LHCN-M2 (cell line): ENCODE measurements at places on chromosomes 5 and 9. TPM values are rescaled to one million over a fixed set of nuclear protein-coding genes. Genes with fewer than 3 reads are reported as not detected.

- no peak for DNase-seq
These were observed 252.9 kb downstream of the MAT2B start for GRCh38 chr5:163758283-163758711.

DNA sequence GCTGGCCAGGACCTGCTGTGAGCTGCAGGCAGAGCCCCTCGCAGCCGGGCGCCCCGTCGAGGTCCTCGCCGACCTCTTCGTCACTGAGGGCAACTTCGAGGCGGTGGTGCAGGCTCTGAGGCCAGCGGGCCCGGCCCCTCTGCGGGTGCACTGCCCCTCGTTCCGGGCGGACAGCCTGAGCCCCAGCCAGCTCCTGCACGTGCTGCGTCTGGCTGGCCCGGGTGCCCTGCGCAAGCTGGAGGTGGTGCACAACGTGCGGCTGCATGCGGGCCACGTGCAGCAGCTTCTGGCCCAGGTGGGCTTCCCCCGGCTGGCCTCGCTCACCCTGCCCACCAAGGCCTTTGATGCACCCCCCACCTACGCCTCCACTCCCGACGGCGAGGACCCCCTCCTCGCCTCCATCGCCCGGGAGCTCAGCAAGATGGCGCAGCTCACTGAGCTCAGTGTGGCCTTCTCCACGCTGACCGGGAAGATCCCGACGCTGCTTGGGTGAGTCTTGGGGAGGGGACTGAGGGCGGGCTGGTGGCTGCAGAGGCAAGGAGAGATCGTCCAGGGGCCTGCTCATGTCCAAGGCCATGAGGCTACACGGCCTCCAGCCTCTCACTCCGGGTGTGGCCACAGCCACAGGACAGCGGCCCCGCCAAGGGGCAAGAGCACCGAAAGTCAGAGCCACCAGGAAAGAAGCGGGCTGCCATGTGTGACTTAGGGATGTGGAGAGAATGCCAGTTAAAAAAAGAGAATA is 825 bp downstream of the LRRC14B start:
- DNase-seq: no peak

DNA sequence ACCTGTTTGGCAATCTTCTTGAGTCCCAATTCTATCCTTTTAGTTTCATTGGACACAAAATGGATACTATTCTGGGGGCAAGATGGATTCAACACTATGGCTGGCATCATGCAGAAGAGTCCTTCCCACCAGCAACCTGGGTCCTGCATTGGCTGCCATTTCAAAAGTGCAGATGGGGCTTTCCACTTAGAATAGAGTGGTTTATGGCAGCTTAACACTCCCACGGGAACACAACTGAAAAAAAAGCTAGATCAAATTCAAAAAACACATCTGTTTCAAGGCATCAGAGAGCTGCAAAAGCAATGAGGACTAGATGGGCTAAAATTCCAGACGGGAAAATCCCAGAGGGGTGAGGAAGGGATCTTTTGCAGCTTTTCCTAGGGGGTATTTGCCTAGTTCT is 11.2 kb upstream of the HMHB1 start:
- peak; percentile 19 for DNase-seq

GRCh38 chr5:96637196-96637595 is 25.0 kb upstream of the CAST start:
- no peak for DNase-seq

DNA sequence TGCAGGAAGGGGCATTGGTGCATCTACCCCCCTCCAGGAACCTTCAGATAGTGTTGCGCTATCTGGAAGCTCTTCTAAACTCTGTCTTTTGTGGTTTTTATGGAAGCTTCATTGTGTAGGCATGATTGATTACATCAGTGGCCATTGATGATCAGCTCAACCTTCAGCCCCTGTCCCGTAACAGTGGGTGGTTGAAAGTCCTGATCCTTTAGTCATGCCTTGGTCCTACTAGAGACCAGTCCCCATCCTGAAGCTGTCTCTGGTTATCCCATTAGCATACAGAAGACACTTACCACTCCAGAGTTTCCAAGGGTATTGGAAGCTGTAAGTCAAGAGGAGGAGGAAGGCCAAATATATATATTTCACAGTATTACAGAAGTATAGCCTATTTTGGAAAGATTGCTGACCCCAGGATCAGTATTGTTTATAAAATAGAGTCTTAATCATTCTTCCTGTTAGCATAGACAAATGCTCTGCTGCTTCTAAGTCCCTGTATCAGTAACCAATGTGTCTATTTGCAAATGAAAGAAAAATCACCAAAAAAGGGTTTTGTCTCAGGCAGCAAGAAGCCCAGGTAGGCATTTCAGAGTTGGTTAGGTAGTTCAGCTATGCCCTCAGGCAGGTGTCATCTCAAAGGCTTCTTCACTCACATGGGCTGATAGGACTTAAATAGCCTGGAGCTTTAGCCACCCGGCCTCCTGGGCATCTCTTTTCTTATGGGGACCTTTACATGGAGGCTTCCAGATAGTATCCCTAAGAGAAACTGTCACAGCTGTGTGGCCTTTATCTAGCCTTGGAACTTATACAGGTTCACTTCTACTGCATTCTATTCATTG is 41.6 kb downstream of the SPIN1 start:
- no peak for DNase-seq

DNA sequence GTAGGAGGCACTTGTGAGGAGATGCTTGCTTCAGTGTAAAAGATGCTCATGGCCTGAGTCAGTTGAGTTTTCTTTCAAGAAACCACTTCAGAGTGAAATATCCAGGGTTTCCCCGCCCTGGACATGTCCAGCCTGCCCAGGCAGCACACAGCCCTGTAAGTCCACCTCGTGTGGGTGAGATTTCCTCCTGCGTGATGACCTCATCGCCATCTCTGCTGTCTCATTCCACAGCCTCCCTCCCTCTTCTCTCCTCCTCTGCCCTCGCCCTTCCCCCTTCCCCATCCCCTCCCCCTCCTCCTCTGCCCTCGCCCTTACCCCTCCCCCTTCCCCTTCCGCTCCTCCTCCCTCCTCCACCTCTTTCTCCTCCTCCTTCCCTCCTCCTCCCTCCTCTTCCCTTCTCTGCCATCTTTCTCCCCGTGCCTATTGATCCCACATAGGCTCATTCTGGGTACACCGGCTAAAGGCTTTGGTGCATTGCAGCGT is 34.0 kb upstream of the NCS1 start:
- peak; percentile 94 for DNase-seq

- DNase-seq: no peak
These were observed 307.2 kb downstream of the NSG2 start for GRCh38 chr5:174352681-174353080.

DNA sequence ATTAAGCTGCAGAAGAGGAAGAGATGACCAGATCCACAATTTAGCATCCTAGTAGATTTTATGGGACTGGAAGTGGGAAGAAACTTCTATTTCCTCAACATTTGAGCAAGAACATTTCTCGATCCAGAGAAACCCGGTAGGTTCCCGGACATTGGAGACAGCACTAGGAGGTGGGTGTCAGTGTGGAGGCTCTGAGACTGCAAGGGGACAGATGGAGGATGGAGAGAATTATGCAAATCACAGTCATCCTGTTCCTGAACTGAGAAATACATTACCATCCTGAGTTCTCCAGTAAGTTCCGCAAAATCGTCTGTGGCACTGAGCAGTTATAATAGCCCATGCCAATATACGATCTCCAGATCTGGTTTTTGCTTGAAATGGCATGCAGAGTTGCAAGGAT is 25.6 kb downstream of the GLDC start:
- DNase-seq: no peak

DNA sequence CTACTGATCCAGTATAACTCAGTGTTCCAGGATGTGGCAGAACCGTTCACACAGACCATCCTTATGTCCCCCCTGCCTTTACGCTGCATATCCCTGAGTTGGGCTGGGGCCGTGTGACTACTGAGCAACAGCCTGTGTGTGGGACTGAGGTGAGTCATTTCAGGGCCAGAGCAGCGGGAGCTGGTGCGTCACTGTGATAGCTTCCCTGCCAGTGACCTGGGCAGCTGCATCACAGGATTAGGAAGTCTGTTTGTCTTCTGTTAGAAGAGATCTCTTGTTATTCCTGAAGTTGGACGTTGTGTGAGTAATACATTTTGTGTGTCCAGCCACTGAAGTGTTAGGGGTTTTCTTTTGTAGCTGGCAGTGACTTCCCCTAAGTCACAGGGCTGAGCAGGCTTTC is 35.6 kb downstream of the TPPP start:
- peak; percentile 95 for DNase-seq

GRCh38 chr9:125663127-125663526 is 43.9 kb downstream of the MAPKAP1 start:
- DNase-seq: peak; percentile 68

GRCh38 chr5:123651234-123651633 is 139.3 kb downstream of the CSNK1G3 start:
- no peak for DNase-seq

DNA sequence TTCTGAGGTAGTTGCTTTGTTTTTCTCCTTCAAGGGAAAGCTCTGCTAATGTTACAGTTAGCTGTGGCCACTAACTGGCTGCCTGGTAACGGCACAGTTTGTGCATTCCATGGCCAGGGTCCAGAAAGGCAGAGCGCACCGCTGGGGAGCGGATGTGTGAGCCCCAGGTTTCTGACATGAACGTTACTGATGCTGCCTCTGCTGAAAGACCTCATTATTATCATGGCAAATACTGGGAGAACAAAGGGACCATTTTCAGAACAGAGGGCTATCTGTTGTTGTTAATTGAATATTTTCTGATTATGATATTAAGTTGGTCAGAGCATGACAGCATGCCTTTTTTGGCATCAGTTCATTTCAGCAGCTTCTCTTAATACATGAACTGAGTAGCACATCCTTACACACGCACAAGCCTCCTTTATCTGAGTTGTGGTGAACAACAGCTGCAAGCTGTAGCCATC is 134.1 kb downstream of the NUDT12 start:
- peak; percentile 95 for DNase-seq

DNA sequence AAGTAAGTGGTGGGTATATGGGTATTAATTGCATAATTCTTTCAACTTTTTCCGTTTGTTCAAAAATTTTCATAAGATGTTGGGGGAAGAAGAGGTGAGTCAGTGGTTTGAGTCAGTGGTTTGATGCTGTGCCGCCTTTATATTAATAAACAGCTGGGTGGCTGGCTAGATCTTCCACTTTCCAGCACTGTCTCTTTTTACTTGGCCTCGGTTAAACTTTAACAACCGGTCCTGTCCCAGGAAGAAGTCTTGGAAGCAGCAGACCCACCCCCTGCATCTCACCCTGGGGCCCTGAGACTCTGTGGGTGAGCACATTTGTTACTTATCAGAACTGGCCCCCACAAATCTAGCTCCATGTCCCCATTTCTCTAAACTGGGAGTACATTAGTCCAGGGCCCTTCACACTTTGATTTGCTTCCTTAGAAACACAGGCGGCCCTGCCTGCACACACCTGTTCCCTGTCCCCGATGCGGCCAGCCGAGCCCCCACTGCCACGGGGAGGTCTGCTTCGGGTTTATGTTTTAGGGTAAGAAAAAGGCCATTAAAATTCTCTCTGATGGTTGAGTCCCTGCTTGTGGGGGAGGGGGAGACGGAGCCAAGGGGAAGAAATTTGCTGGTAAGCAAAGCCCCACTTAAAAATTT is 90.7 kb downstream of the PTCH1 start:
- DNase-seq: peak; percentile 55

DNA sequence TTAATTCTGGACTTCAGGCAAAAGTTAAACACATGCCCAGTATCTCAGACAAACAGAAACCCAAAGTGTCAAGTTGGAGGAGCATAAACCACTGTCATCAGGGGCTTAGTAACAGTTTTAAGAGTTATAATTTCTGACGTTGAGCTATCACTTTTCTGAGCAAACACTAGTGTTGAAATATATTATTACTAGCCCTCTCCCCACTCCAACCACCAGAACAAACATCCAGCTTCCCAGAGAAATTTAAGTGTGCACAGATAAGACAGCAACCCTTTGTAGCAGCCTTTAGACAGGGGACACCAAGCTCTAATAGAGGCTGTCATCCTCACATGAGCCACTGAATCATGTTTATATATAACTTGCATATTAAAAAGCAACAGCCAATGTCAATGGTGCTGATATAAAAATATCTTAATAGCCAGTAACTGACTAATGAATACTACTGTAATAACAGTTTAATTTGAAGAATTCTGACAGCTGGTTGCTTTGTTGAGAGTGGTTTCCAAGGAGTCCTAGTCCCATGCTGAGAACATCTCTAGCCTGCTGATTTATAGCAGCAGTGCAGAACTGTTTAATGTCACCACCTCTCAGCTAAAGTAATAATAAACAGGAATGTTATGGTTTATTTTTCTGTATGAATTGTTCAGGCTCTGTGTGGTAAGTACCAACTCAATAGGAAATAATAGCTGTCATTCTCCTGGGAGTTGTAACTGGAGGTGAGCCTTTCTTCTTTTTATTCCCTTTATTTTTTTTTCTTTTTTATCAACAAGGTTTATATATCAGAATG is 528.7 kb upstream of the ZNF608 start:
- DNase-seq: peak; percentile 86

DNA sequence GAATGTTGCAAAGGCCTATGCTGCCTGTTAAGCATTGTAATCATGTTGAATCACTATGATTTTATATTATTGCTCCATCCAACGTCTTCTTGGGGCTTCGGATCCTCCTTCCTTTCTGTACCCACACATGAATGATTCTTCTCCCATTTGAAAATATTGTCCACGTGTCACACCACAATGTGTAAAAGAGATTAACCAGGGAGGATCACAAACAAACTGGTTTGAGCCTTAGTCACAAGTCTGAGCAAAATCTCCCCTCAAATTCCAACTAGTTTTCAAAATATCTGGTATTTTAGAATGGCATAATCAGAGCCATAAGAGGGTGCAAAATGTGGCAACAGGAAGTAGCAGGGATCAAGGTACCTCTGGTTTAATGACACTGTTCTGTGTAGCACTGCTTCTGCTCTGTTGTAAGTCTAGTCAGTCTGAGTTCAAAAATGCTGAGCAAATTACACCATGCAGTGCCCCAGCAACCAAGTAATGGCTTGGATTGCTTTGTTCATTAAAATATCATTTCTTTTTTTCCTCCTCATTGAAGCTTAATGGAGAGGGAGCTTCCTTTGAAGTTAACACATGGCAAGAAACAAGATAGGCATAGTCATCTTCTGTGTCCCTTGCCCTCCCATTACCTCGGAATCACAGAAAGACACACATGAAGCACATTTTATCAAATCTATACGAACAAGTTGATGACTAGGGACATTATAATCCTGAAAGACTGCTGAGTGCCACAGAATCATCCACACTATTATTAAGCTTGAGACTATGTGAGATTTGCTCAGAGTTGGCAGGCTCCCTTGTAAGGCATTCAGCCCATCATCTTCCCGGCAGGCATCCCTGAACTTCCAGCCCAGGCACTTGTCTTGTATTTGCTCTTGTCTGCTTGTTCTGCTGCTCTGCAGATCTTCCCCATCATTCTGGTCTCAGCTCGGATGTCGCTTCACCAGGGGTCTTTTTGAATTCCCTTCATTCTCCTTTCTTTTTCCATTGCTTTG is 102.0 kb upstream of the PRLR start:
- no peak for DNase-seq

The PCDHB5 gene
- total RNA-seq: 0.63 and 1.1 TPM in 2 replicates

The TMEM245 gene
- 48.5 and 53.4 TPM in 2 replicates for total RNA-seq

The ZNF618 gene
- total RNA-seq: 3.7 and 5.1 TPM in 2 replicates

The COL23A1 gene
- total RNA-seq: not detected in 2 replicates

The BSPRY gene
- not detected in 2 replicates for total RNA-seq

The SSNA1 gene
- total RNA-seq: 108 and 115 TPM in 2 replicates

The CATSPER3 gene
- 0.11 TPM in 1 of 2 replicates, not detected in the other for total RNA-seq

The CYLC2 gene
- total RNA-seq: not detected in 2 replicates

The DMGDH gene
- 0.13 and 0.17 TPM in 2 replicates for total RNA-seq
